Stimulated activated CD8-positive, alpha-beta memory T cell treated with anti-CD3 and anti-CD28 coated beads, Interleukin-2, amount 100 ng/mL, for 1 hour (primary cell): ENCODE measurements at places on chromosomes 1 and 21.

DNA sequence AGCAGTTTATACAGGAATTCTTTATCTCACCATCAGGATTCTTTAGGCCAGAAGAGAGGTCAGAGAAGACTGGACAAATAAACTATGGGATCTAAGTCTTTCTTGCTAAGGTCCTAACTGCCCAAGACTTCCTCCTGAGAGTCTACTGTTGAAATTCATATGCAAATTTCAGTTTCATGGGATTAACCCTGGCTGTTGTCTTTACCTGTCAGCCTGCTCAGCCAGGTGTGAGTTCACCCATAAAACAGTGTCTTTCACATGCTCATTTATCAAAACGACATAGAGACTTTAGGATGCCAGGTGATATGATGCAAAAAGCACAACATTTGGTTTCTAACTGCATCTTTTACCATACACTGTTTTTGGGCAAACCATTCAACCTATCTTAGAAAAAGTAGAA is 211.0 kb downstream of the PDE4B start:
- DNase-seq = no peak

GRCh38 chr21:45051580-45052434 is 22.6 kb upstream of the ADARB1 start:
- DNase-seq = no peak

DNA sequence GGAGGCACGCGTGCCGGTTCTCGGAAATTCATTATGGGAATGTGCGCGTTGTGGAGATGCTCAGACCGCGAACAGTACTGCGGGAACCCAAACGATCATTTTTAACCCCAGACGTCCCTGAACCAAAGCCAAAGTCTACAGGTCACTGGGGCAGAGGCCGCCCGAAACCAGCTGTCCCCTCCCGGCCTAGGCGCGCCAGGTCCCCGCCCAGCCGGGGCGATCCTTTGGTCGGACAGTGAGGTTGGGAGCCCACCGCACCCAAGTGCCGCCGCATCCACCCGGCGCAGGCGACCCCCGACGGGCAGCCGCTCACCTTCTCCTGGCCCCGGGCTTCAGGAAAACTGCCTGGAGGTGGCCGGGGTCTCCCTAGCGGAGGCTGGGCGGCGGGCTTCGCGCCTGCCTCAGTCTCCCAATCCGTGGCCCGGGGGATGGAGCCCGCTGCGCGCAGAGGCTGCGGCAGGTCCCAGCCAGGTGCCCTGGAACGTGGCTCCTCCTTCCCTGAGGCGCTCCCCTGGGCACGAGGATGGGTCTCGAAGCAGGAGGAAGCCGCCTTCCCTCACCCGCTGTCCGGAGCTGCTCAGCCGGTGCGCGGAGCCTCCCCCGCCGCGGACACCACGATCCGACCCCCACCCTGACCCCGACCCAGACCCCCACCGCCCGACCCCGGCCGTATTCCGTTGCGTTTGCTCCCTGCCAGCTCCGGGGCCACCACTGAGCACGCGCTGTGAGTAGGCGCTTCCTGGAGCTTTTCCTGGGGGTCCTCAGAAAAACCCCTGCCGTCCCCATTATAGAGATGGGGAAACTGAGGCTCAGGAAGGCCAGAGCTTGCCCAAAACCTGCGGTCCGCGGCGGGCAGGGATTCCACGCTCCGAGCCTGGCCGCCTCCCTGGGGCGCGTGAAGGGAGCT is 8.1 kb upstream of the SLX9 start:
- DNase-seq = no peak

- DNase-seq = no peak
These were observed 2.0 kb downstream of the CHTOP start for GRCh38 chr1:153635872-153636271.

DNA sequence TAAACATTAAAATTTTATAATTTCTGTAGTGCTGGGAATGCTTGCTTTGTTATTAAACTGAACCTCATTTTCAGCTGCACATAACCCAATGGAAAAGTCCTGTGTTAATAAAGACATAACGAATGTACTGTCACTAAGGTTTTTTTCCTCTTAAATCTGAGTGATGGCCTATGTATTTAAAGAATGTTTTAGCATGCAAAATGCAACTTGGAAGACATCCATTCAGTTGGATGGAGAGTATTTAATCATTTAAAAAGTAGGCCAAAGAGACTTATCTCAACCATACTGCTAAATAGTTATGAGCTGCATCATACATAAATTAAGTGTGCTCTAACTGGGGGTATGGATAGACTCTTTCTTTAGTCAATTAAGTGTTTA is 48.5 kb downstream of the RWDD3 start:
- no peak for DNase-seq

DNA sequence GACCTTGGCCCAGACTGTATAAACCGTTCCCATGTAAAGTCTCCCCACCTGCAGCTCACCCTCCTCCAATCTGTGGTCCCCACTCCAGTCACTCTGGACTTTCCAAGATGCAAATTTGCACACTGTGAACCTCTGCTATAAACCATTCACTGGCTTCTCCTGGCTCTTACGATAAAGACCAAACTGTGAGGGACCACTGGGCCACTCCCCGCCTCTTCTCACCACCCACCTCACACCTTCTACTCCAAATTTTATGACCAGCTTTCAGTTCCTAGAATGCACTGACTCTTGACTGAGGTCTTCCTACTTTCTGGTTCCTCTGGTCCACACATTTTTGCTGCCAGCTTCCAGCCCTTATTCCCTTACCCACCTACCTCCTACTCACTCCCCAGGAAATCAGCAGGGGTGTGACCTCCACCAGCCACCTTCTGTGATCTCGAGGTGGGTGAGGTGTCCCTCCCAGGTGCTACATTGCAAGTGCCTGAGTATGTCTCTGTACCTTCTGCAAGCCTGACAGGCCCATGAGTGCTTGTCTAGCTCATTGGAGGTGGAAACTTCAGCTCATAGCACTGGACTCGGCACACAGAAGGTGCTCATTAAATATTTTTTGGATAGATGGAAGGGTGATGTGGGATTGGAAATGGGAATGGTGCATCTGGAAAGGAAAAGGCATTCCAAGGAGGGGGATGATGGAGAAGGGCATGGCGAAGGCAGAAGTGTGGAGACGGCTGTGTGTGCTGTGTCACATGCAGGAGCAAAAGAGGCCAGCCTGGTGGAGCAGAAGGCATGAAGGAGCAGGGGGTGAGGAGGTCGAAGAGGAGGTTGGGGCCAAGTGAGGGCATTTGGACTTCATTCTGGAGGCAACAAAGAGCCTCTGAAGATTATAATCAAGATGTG is 15.6 kb upstream of the CSF1 start:
- no peak for DNase-seq

DNA sequence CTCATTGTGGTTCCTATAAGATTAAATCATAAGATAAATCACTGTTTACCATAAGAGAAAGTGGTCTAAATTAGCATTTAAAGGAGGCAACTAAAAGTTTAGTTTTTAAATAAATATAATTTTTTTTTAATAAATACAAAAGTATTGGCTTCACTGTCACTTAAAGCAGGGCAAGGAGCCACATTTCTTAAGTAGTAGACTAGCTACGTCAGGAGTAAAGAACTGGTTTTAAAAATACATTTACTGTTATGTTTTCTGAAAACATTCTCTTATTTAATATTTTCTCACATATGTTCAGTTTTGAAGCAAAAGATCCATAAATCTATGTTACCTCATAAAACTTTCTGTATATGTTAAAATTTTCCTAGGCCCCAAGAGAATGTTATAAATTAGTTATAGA is 2.2 kb downstream of the ANGPTL1 start:
- no peak for DNase-seq

DNA sequence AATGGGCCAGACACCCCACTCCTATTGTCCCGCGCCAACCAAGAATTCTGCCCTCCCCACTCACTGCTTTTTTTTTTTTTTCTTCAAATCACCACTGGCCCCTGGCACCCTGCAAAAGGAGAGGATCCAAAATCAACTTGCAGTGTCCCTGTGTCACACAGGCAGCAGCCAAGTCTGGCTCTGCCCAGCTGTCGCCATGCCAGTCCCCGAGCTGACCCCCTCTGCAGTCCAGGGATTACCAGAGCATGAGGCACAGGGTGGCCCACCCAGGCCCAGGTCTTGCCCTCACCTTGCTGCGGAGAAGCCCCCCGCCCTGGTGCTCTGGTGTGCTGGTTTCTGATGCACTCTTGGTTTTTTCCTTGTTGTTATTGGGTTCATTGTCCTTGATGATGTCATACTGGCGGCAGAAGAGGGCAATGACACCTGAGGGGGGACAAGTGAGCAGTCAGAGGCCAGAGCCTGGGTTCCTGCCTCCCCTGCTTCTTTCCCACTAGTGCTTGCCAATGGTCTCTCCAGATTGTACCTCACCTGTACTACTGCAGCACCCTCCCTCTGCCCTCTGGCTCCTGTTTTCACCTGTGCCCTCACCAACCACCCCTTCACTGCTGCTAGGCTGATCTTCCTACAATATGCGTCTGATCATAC is 6.2 kb downstream of the FNDC5 start:
- no peak for DNase-seq

- DNase-seq = no peak
These were observed 11.1 kb upstream of the CSRP1 start for GRCh38 chr1:201518071-201518470.

- no peak for DNase-seq
These were observed 177.3 kb upstream of the HMGB4 start for GRCh38 chr1:33686551-33686950.

GRCh38 chr1:222928212-222928611 is 113.4 kb downstream of the DISP1 start:
- no peak for DNase-seq

GRCh38 chr1:18942340-18942739 is 14.1 kb downstream of the IFFO2 start:
- DNase-seq = no peak

GRCh38 chr1:118143121-118143520 is 41.9 kb downstream of the SPAG17 start:
- DNase-seq = no peak
